Esophagus muscularis mucosa (tissue), 4 donors: ENCODE measurements at places on chromosomes 1 and 21. TPM values are rescaled to one million over a fixed set of nuclear protein-coding genes. Genes with fewer than 3 reads are reported as not detected.

DNA sequence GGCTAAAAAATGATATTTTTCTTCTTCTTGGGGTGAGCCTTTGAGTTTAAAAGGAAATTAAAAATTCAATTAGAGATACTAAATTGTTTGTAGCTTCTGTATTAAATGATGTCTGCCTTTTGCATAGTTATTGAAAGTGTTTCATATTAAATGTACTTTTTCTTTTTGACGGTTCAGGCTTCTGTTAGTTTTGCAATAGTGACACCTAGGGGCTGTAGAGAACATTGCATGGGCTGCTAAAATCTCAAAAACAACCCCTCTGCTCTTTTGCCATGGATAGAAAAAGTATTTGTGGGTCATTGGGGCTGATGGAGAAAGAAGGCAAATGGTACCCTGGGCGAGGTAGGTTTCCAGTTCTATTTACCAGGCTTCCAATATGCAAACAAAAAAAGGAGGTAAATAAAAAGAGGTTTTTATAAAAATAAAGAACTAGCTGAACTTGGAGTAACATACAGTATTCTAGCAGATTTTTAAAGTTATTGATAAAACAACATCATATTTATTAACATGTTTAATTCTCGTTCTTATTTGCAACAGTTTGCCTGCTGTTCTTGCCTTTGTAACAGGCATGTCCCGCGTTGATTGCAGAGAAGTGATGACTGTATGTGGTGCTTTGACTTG lies 115.4 kb upstream of the HOOK1 start:
- no peak for DNase-seq

GRCh38 chr1:232669981-232670747 lies 40.2 kb upstream of the SIPA1L2 start:
- DNase-seq = no peak

DNA sequence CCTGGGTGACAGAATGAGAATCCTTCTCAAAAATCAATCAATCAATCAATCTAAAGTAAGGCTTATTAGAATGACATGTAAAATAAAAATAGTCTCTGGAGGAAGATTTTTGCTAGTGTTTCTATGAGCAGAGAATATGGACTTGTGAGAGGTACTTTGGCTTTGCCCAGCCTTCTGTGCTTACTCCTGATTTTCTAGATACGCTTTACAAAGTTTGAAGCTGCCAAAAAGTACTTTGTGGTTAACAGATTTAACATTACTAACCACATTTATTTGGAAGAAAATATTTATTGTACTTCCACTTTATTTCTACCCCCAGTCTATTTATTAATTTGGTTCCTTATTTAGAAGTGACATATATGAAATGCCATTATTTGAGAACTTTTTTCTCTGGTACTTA lies 41.0 kb downstream of the CEP350 start:
- no peak for DNase-seq

Gene RUNX3
- 1.2 TPM for total RNA-seq

DNA sequence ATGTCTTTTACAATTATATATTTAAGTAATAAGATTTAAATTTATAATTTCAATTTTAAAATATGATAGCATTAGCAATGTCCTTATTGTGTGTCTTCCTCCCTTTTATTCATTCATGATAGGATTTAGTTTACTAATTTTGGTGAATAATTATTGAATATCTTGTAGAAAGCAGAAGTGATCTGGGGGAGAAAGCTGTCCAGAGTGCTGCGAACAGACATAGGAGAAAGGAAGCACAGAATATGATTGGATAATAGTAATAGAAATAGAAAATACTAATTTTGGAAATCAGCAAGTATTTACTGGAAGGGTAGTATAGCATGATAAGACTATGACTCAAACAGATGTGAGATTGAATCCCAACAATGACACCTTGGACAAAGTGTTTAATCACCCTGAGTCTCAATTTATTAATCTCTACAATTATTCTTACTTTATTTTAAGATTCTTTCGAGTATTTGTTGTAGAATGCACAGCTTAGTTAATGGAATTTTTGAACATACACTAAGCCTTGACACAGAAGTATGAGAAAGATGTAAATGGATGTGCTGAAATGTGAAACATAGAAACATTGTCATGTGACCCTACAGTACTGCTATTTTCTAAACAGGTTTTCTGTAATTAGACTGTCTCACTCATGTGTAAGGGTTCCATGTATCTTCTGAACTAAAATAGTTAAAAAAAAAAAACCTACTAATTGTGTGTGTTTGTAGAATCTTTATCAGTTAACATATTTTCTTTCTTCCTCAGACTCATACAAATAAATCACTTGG lies 7.9 kb downstream of the SH3GLB1 start:
- DNase-seq = no peak

Gene CFHR3
- total RNA-seq = not detected

GRCh38 chr1:206735553-206736031 lies 35.0 kb upstream of the IL19 start:
- no peak for DNase-seq

DNA sequence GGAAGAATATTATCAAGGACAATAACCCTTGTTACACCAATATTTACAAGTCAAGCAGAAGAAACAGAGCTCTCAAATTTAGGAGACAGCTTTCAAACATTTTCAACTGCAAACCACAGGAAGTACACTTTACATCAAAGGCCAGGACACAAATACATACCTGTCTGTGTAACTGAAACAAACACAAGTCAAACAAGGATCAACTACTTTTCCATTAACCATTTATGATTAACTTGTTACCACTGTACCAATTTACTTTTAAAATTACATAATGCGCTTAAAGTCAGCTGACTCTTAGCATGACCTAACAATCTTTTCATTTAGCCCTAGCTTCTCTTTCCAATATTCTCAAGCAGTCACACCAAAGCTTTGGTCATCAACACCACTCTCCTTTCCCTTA lies 43.5 kb downstream of the TRIM33 start:
- DNase-seq = no peak

- no peak for DNase-seq
Observed at GRCh38 chr1:145785547-145785946, 38.3 kb downstream of the RNF115 start.

Gene ANGPTL3
- total RNA-seq = not detected

Gene KIAA1614
- 15.4 TPM for total RNA-seq

DNA sequence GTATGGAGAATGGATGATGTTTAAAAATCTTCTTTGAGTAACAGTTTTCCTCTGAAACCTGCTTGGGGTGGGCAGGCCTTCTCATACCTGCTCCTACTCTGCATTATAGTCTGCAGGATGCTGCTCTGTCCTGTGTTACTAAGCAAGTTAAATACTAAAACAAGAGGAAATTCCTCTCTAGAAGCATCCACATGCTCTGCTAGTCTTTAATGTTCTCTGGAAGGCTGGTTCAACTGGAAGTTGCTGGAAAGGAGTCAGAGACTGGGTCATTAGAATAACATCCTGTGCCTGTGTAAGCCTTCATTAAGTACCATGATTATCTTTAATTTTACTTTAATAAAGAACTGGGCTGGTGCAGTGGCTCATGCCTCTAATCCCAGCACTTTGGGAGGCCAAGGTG lies 5.8 kb downstream of the SELP start:
- peak; percentile 12 for DNase-seq

DNA sequence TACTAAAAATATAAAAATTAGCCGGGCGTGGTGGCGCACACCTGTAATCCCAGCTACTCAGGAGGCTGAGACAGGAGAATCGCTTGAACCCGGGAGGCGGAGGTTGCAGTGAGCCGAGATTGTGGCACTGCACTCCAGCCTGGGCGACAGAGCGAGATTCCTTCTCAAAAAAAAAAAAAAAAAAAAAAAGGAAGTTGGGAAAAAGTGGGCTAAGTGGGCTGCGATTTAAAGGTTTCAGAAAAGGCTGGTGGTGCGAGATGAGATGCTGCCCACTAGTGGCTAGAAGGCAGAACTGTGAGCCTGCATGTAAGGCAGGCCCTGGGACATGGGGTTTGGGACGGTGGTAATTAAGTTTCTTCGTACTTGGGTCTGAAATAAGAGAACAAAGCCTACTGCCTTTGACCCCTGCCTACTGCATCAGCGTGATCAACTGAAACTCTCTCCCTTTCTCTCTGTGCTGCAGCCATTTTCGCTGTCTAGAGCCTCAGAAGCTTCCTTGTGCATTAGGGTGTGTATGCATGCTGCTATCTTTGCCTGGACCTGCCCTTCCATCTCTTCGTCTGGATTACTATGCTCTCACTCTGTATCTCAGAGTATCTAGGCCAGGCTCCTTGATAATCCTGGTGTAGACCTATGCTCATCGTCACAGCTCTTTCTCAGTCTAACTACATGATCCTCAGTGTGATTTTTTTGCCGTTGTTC lies 12.4 kb downstream of the FMOD start:
- DNase-seq = no peak

DNA sequence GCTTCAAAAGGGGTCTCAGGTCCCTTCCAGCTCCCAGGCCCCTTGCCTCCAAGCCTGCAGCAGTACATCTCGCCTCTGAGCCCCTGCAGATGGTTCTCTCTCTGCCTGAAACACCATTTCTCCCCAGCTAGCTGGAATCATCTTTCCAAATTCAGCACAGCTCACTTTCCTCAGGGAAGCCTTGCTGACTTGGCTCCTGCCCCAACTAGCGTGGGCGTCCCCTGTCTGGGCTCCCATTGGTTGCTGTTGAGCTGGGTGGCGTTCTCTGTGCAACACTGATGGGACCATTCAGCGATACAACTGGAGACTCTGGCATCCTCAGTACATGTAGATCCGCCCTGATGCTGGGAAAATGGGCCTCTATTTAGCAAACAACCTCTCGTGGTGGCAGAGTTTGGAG lies 141.3 kb upstream of the IGSF21 start:
- no peak for DNase-seq

- peak; percentile 34 for DNase-seq
Observed at GRCh38 chr1:224559981-224560728, 56.0 kb upstream of the CNIH3 start.

Gene TDRD5
- total RNA-seq = not detected

GRCh38 chr1:207014728-207015127 lies 17.8 kb downstream of the C1orf116 start:
- no peak for DNase-seq

Gene CYP2J2
- total RNA-seq = 0.26 TPM

Gene DNASE2B
- total RNA-seq = not detected

GRCh38 chr1:235745503-235746136 lies 96.0 kb upstream of the GNG4 start:
- DNase-seq = no peak

GRCh38 chr1:19860418-19860817 lies 21.8 kb upstream of the OTUD3 start:
- no peak for DNase-seq

GRCh38 chr21:42289926-42290325 lies 25.3 kb downstream of the TFF3 start:
- DNase-seq = no peak

- no peak for DNase-seq
Observed at GRCh38 chr1:153849487-153850185, 73.1 kb downstream of the GATAD2B start.

DNA sequence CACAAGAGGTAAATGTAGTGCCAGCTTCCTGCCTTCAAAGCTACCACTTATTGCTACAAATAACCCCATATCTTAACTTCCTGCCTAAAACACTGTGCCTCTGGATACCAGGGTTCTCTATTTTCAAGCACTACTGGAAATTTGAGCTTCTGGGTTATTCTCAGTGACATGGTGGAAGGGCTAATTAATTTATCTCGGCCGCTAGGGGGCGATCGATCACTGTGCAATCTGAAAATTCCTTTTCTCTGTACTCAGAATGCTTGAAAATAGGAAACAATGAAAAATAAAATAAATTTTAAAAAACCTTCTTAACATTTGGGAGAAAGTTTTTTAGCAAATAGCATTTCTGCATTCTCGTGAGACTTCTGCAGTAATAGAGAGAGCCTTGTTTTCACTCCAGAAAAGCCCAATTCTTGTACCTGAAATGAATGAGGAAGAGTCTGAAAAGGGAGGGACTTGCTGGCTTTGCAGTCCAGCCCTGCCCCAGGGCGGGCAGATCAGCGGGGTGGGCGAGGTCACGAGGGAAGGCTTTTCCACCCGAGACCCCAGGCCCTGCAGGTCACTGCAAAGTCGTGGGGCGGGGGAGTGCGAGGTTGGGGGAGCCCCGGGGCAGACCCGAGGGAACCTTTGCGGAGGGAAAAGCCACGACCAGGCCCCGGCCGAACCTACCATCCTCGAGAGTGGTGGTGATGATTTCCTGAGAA lies 276.7 kb downstream of the PCP4 start:
- DNase-seq = no peak

Gene RHD
- not detected for total RNA-seq

GRCh38 chr1:87154384-87154783 lies 174.3 kb upstream of the LMO4 start:
- no peak for DNase-seq

DNA sequence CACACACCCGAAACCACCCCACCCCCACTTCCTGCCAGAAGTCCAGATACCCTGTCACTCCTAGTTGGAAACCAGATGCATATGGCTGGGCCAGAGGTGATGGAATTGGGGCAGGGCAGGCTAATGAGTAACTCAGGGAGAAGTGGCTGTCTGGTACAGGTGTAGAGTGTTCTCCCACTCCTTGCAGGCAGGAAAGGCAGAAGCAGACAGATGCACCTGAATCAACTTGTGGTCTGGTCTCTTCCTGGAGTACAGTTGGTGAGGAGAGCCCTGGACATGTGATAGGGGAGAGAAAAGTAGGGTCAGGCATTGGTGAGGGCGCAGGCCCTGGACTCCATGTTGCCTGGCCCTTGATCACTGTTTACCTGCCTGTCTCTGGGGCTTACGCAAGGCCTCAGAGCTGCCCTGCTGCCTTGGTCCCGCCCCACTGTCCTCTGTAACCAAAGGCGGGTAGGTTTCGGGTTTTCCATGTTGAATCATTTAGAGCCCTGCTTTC lies 2.5 kb downstream of the CGN start:
- DNase-seq = no peak

Gene GCSAML
- 0.13 TPM for total RNA-seq

Gene SV2A
- total RNA-seq = 4.8 TPM

GRCh38 chr1:19640363-19641316 lies 3.5 kb upstream of the NBL1 start:
- no peak for DNase-seq

DNA sequence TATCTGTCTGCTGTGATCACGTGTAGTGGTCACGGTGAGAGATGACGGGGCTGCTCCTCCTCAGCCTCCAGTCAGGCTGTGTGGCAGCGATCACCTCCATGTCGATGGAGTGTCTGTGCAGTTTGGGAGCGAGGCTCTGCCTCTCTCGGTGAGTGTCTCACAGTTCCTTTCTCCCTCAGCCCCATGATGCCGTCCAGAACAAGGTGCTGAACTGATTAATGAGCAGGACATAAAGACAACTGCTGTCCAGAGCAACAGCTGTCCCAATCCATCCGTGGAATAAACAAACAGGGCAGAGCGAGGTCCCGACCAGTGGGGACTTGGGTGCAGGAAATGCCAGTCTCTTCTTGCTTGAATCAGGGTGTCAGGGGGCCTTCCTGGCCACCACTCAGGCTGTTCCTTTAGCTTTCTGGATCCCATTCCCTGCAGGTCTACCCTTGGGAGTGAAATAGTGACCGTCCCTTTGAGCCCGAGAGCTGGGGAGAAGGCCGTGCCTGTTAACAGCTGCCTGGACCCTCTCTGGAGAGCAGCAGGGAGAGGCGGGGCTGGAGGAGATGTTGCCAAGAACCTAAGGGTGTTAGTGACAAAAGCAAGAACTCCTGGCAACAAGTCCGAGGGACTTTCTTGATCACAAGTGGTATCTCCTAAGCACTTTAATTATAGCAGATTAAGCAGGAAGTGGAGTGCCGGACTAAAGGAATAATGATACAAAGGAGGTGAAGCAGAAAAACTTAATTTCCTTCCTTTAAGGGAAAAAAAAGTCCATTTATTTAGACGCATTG lies 443.9 kb downstream of the KIF26B start:
- DNase-seq = no peak

GRCh38 chr1:167821969-167822685 lies 91.8 kb downstream of the ADCY10 start:
- no peak for DNase-seq

GRCh38 chr1:58789996-58790660 lies 6.3 kb upstream of the JUN start:
- no peak for DNase-seq

Gene MAP10
- 1.0 TPM for total RNA-seq
